ENCODE measurements at places on chromosomes 11 and 22. TPM values are rescaled to one million over a fixed set of nuclear protein-coding genes. Genes with fewer than 3 reads are reported as not detected.

DNA sequence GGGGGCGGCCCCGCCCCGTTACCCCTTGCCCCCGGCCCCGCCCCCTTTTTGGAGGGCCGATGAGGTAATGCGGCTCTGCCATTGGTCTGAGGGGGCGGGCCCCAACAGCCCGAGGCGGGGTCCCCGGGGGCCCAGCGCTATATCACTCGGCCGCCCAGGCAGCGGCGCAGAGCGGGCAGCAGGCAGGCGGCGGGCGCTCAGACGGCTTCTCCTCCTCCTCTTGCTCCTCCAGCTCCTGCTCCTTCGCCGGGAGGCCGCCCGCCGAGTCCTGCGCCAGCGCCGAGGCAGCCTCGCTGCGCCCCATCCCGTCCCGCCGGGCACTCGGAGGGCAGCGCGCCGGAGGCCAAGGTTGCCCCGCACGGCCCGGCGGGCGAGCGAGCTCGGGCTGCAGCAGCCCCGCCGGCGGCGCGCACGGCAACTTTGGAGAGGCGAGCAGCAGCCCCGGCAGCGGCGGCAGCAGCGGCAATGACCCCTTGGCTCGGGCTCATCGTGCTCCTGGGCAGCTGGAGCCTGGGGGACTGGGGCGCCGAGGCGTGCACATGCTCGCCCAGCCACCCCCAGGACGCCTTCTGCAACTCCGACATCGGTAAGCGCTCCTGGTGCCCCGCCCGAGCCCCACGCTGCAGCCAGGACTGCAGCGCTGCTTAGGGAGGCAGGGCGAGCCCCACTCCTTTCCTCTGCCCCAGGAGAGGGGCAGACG lies at the start of gene TIMP3:
Gene TIMP3, plus strand, starts transcription at position 169 of the 700 bp plus-strand sequence. Its CDS starts 297 bp downstream, at position 466.
- H3K27ac ChIP-seq = no peak within 1 kb of the TSS
- DNase-seq = no peak
- H3K27me3 ChIP-seq = no peaks in the 10 kb centered on the region
- no peaks in the 10 kb centered on the region for H3K36me3 ChIP-seq

DNA sequence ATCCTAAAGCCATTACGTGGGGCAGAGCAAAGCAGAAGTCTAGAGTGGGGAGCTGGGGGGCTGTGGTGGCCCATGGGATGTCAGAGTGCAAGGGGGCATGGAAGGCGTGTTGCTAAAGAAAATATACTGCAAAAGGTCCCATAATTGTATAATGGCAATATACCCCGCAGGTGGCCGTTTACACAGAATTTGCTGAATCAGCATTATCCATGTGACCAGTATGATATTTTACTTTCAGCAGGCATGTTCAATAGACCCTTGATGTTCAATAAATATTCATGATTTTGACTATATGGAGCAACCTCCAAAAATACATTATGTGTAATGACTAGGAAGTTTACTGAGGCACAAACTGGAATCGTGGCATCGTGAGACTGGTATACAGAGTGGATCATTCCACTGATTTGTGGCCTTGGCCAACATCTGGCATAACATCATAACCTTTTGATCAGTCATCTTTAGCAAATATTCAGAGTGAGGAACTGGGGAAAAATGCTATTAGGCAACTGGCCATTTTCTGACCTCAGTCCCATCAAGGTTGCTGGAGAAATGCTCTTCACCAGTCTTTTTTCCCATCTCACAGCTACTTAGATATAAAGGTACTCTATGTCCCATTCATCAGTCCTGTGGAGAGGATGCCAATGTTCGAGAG lies 29.3 kb upstream of the PPP2R1B start:
- no peak overlapping the region for H3K27ac ChIP-seq
- no peak overlapping the region for H3K4me3 ChIP-seq
- H3K27me3 ChIP-seq = no peaks in the 10 kb centered on the region
- H3K36me3 ChIP-seq = peaks cover 23% of the 10 kb centered on the region
- H3K4me1 ChIP-seq = no peaks in the 10 kb centered on the region

DNA sequence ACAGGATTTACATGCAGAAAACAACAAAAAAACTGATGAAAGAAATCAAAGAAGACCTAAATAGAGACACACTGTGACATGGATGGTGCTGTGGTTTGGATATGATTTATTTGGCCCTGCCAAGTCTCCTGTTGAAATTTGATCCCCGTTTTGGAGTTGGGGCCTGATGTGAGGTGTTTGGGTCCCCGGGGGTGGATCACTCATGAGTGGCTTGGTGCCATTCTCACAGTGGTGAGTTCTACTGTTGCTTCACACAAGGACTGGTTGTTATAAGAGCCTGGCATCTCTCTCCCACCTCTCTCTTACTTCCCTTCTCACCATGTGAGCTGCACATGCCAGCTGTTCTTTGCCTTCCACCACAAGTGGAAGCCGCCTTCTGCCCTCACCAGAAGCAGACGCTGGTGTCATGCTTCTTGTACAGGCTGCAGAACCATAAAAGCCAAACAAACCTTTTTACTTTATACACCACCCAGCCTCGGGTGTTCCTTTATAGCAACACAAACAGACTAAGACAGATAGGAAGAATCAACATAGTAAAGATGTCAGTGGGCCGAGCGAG lies 7.8 kb upstream of the RTL6 start:
- no peaks in the 10 kb centered on the region for H3K27me3 ChIP-seq
- no peaks in the 10 kb centered on the region for H3K36me3 ChIP-seq
- no peak overlapping the region for H3K4me3 ChIP-seq
- no peak for DNase-seq
- no peaks in the 10 kb centered on the region for H3K4me1 ChIP-seq

GRCh38 chr11:12693094-12693478 lies 18.9 kb downstream of the TEAD1 start:
- H3K4me1 ChIP-seq = no peaks in the 10 kb centered on the region
- H3K36me3 ChIP-seq = no peaks in the 10 kb centered on the region
- H3K27ac ChIP-seq = no peak overlapping the region
- no peak for DNase-seq
- no peak overlapping the region for H3K4me3 ChIP-seq

The ACRV1 gene
- total RNA-seq = not detected
